ENCODE measurements at places on chromosomes 2 and 18.
A peak's percentile ranks its signal among the peaks of the same experiment; 100 is the strongest.

DNA sequence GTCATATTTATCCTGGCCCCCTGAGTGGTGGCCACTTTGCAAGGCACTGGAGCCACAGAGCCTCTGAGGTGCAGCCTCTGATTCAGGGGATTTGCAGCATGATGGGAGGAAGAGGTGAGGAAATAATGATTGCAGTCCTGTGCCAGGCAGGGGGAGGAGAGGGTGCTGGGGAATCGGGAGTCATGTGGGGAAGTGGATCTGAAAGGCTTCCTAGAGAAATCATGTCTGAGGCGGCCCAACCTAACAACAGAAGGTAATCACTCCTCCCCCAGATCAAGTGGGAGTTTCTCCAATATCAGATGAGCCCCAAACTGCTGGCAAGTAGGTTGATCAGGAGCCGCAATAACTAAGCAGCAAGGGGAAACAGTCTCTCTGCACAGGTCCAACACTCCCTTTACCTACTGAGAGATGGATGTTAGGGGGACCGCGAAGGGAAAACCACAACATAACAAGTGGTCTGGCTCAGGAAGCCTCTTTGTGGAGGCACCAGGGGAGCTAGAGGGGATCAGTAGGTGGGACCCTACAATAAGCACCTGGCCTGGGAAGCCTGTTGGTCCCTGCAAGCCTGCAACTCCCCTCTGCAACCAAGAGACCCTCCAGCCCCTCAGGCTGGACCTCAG is 71.8 kb upstream of the NPAS2 start:
- no peak for DNase-seq

GRCh38 chr18:24190590-24190989 is 51.7 kb downstream of the CABYR start:
- no peak for DNase-seq

DNA sequence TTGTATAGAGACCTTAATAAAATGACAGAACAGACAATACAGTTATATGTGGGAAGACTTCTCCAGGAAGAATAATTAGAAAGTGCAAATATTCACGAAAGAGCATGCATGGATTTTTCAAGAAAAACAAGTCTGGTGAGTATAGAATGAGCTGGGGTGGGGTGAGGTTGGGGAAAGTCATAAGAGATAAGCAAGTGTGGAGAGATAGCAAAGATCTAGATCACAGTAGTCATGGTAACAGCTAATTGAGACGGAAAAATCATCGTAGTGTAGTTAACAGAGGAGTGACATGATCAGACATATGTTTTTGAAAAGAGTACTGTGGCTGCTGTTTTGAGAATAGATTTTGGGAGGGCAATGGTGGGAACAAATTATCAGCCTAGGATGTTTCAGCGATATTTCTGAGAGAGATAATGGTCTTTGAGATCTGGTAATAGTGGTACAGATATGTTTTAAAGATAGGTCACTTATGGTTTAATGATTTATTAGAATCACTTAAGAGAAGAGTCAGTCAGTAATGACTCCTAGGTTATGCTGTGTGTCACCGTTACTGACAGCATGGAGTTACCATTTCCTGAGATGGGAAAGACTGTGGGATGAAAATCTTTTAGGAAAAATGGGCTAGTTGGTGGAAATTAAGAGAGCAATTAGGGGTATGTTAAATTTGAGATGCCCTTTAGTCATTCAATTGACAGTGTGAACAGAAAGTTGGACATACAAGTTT is 248.5 kb upstream of the SLC8A1 start:
- DNase-seq, result no peak

- DNase-seq, result no peak
Observed at GRCh38 chr2:129240061-129240460, 739.4 kb upstream of the RAB6C start.

GRCh38 chr2:157290525-157290924 is 33.0 kb downstream of the GALNT5 start:
- DNase-seq, result no peak

- no peak for DNase-seq
Observed at GRCh38 chr2:189014449-189015138, 40.4 kb downstream of the COL3A1 start.

DNA sequence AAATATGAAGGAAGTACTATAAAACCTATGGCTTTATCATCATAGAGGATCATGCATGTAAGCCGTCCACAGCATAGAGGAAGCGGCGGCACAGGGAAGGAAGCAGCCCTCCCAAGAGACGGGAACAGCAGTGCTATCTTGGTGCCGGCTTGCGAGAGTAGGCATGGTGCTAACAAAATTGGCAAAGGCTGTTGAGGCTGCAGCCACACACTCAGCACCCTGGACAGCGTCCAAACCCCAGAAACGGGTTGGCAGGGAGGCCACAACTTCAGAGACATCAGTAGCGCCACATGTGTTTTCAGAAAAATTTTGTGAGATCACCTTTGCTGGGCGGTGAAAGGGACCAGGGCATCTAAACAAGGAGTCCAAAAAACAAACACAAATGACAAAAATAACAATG is 37.7 kb downstream of the NETO1 start:
- DNase-seq, result no peak

GRCh38 chr2:217905896-217906295 is 96.9 kb downstream of the TNS1 start:
- DNase-seq, result peak; percentile 47

GRCh38 chr2:33069894-33070651 is 123.3 kb downstream of the LTBP1 start:
- peak; percentile 49 for DNase-seq

DNA sequence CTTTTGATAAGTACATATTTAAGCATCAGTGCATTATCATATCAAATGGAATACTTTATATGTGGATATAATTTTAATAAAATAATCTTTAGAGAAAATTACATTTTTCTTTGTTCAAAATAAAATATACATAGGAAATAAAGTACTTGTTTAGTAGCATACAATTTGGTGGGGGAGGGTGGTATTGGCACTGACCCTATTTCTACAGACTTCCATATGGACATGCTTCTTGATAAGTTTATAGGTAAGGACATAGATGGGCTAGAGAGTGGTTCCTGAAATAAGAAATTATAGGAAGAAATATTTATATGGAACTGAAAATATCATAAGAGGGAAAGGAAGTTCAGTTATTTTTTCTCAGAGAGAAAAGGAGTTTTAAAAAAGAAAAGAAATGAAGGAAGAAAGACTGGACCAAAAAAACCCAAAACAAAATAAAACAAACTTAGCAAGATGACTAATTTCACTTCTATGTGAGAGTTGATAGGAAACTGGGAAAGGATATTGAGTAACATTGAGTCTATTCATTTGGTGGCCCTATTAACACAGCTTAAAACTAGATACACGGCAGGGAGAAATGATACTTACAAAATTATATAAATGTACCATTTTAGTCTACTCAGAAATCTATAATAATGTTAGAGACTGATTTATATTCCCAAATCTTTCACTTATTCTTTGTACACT is 505.9 kb downstream of the ERBB4 start:
- DNase-seq, result no peak

DNA sequence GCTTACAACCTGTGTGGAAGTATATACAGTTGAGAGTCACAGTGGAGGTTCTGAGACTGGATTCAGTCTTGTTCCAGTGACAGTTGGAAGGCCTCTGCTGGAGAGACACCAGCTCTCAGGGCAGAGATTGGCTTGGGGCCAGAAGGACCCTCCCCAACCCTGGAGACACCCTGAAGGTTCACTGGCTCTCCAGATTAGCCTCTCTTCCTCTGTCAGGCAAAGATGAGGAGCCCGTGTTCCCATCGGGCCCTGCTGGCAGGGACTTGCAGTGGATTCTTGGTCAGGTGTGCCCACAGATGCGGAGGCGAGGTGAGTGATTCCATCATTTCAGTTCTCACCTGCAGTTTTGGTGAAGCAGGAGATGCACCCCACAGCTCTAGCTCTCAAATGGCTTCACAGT is 78.6 kb downstream of the FAM210A start:
- DNase-seq, result no peak

GRCh38 chr2:68371581-68371980 is 6.5 kb downstream of the PLEK start:
- DNase-seq, result no peak

DNA sequence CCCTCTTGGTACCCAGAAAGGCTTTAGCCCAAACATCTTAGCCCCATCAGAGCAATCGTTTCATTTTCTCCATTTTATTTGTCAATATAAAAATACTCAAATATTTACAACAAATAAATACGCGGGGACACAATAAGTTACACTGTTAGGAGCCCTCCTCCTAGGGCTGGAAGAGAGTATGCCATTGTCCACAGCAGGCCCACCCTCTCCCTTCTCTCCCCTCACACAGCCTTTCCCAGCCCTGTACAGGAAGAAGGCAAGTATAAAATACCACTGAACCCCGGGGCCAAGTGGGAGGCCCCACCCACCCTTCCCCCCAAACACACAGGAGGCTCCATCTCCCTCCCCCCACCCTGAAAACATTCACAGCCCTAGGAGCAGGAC is 1.9 kb upstream of the ANKRD39 start:
- no peak for DNase-seq

GRCh38 chr2:138237667-138238384 is 263.7 kb upstream of the SPOPL start:
- no peak for DNase-seq

GRCh38 chr2:240997856-240998705 is at the start of gene SNED1:
Gene SNED1, plus strand, starts transcription at chr2:240998618. Its CDS starts 220 bp downstream, at chr2:240998838.
- peak; percentile 95 for DNase-seq

DNA sequence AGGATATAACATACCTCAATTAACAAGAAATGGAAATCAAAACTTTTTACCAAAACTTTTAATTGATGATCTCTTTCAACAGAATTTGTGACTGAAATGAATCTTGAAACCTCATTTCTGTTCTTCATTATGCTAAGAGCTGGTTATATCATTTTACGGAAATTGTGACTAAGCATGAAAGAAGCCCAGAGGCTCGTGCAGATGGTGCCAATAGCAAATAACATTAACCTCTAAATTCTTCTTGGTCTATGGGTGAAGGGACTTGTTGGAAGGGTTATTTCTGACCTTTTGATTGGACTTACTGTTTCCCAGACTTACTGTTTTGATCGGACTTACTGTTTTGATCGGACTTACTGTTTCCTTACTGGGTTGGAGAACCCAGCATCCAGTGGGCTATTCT is 435.6 kb downstream of the TDRD15 start:
- DNase-seq, result no peak

- no peak for DNase-seq
Observed at GRCh38 chr18:53785811-53786210, 438.7 kb downstream of the MBD2 start.

GRCh38 chr2:63569740-63570139 is 18.5 kb downstream of the WDPCP start:
- DNase-seq, result no peak

DNA sequence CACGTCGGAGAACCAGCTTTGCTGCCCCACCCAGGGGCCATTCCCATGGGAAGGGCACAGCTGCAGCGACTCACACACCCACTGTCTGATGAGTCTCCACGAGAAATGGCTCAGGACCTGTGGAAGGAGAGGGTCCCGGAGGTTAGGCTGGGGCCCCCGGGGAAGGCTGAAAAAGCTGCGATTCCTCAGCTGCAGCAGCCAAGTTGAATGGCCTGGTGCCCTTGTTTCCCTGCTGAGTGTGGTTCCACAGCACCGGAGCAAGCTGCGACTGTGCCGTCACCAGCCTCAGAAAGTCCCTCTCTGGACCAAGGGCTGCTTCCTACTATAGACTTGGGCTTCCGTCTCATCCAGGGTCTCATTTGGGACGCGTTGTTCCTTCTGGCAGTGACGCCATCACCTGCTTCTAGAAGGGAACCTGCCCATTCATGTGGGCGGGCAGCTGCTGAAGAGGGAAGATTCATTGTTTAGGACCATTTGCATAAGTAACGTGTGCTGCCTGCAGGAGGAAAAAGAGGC is 180.2 kb downstream of the INHBB start:
- DNase-seq, result no peak

GRCh38 chr2:127153691-127154158 is 46.8 kb upstream of the BIN1 start:
- no peak for DNase-seq

DNA sequence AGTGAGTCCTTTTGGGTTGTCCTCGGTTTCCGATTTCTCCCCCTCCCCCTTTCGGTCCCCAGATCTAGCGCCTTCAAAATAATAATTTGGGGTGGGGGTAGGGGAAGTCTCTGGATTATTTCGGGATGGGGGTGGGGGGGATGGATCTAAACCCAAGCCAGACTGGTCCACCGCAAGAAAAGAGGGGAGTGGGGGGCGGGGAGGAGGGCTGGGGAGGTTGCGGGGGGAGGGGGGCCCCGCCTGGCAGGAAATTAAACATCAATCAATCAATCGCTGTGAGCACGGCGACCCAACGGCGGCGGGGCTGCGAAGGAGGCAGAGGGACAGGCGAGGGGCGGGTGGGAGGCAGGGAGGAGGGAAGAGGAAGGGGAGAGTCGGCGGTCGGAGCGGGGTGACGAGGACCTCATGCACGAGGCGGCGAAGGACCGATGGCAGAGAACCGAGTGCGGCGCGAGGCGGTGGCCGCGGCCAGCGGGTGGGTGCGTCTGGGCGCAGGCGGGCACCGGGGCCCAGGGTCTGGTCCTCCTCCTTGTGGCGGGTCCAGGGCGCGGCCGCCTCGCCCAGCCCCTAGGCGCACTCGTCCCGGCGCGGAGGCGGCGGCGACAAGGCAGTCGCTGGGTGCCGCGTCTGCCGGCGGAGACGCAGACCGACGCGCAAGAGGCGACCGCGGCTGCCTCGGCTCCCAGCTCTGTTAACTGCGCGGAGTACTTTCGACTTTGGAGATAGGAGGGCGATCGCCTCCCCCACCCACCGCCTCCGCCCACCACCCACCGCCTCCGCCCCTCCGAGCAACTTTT is 468 bp upstream of the SATB2 start:
- peak; percentile 50 for DNase-seq

DNA sequence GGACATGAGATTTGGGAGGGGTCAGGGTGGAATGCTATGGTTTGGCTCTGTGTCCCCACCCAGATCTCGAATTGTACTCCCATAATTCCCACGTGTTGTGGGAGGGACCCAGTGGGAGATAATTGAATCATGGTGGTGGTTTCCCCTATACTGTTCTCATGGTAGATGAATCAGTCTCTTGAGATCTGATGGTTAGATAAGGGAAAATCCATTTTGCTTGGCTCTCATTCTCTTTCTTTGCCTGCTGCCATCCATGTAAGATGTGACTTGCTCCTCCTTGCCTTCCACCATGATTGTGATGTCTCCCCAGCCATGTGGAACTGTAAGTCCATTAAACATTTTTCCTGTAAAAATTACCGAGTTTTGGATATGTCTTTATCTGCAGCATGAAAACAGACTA is 80.9 kb upstream of the GALNT5 start:
- no peak for DNase-seq

- no peak for DNase-seq
Observed at GRCh38 chr2:132790207-132790785, 120.3 kb upstream of the LYPD1 start.

DNA sequence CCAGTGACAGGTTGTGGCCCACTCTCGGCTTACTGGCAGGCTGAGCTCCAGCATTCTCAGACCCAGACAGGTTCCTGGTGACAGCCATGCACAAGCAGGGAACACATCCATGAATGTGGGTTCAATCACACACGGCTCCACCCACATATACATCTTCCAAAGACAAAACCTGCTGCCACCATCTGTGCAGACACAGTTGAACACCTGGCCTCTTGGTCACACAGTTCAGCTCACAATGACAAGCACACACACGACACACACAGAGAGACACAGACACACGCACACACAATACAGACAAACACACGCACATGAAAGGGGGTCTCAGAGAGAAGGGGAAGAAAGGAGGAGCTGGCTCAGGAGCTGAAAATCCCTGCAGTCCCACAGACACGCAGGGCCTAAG is 32.1 kb upstream of the PTMA start:
- DNase-seq, result no peak

- no peak for DNase-seq
Observed at GRCh38 chr2:27716301-27717069, 52.8 kb downstream of the SLC4A1AP start.

- no peak for DNase-seq
Observed at GRCh38 chr2:185472574-185472973, 266.0 kb upstream of the FSIP2 start.
